Astrocyte of the hippocampus (primary cell): ENCODE measurements at places on chromosomes 11 and 22.
A peak's percentile ranks its signal among the peaks of the same experiment; 100 is the strongest.

- no peak for DNase-seq
These were observed 21.0 kb downstream of the WEE1 start for GRCh38 chr11:9594267-9595046.

DNA sequence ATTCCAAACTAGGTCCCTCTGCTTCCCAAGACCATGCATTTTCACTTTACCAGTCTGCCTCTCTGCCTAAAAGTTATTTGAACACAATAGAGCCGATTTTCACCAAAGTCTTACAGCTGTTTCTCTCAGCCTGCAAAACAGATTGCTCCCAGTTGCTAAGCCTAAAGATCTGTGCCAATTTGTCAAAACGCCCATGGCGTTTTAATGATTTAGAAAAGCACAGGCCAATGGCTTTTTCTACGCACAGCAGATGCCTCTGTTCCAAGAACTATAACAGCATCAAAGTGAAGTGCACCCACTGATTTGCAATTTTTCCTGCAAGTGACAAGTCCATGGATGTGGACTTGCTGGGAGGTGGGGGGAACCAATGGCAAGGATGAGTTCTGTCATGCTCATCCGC lies 173.9 kb upstream of the SYN3 start:
- DNase-seq, result no peak

DNA sequence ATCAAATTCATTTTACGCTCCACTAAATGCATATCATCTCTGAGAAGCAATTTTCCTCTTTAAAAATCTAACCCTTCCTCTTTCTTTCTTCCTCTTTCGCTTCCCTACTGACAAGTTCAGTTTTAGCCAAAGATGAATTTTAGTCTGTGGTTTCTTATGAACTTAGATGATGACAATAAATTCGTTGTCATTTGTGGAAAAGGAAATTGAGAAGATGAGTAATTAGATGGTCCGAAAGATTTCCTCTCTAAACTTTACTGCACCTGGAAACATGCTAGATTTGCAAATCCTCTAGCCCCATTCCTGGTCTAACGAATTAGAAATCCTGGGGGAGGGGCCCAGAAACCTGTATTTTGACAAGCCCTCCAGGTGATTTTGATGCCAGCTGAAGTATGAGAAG lies 855.4 kb upstream of the CHORDC1 start:
- no peak for DNase-seq

GRCh38 chr22:32603651-32604540 lies 129.3 kb downstream of the FBXO7 start:
- no peak for DNase-seq

GRCh38 chr11:132486060-132486459 lies 1046.2 kb downstream of the OPCML start:
- no peak for DNase-seq

DNA sequence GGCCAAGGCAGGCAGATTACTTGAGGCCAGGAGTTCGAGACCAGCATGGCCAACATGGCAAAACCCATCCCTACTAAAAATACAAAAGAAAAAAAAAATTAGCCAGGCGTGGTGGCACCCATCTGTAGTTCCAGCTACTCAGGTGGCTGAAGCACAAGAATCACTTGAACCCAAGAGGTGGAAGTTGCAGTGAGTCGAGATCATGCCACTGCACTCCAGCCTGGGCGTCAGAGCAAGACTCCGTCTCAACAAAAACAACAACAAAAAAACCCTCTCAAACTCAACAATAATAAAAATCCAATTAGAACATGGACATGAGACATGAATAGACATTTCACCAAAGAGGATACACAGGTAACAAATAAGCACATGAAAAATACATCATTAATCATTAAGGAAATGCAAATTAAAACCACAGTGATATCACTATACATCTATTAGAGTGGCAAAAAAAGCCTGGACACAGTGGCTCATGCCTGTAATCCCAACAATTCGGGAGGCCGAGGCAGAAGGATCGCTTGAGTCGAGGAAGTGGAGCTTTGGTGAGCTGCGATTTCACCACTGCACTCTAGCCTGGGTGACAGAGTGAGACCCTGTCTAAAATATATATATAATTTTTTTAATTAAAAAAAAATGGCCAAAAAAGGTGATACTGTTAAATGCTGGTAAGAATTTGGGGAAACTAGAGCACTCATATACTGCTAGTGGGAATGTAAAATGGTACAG lies 12.7 kb upstream of the SEPTIN5 start:
- no peak for DNase-seq

- peak; percentile 6 for DNase-seq
These were observed 232.6 kb downstream of the CASP12 start for GRCh38 chr11:104665641-104666040.

DNA sequence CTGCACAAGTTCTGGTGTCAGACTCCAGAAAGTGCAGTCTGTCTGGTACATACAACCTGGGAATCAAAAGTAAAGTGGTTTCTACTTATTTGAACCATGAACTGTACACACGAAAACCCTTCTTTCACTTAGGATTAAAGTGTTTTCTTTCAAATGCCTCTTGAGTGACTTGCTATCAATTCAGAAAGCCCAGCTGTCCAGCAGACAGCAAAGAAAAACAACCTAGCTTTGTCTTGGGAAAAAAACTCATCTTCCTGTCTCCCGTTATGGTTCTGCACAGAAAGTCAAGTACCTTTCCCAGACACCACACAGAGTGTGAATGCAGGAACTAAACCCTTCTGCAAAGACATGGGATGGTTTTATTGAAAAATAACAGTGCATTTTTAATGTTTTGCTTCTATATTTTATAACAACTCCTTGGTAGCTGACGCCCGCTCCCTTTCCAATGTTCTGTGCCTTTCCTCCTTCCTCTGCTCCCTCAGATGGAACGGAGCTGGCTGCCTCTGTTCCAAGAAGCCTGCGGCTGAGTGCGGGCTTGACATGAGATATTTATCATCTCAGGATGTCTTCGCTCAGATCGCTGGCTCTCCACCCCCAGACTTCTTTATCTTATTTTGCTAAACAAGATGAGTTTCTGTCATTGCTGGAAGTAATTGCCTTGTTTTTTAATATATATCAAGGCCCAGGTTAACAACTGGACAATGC lies 322.3 kb upstream of the B3GAT1 start:
- DNase-seq, result no peak
